ENCODE measurements at places on chromosomes 1 and 21.

DNA sequence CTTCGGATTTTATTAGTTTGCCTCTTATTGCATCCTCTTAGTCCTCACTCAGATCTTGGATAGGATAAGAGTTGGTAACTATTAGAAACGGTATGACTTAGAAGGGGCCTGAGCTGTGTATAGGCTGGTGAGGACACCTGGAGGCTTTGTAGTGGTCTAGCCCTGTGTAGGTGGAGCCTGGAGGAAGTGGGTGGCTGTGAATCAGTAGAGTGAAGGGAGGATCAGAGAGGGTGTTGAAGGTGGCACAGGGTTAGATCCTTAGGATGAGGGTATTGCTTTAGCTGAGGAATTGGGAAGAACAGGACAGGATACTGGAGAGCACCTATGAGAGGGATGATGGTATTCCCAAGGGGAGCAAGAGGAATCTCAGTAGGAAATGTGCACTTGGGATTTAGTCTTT is 5.7 kb downstream of the VANGL1 start:
- no peak for DNase-seq

DNA sequence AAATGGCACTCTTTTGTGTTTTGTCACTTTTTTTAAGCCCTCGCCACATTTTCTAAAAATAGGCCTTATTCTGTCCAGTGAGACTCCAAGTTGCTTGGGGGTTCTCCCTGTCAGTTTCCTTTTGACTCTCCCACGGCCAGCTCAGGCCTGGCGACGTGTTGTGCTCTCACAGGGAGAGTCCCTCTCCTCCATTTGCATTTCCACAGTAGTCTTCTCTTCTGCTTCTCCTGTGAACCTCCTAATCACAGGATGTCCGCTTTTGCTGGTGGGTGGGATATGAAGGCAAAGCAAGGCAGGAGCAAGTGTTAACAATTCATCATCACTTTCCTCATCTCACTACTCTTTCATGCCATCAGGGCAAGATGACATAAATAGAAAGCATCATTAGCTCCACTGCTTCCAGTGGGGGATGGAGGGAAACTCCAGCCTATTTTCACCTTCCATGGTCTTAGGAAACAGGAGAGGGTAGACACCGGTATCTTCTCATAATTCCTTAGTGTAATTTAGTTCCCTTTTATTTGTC is 99.8 kb downstream of the INTS7 start:
- DNase-seq, result no peak

- DNase-seq, result no peak
These were observed 1.7 kb upstream of the MYOM3 start for GRCh38 chr1:24113641-24114033.

DNA sequence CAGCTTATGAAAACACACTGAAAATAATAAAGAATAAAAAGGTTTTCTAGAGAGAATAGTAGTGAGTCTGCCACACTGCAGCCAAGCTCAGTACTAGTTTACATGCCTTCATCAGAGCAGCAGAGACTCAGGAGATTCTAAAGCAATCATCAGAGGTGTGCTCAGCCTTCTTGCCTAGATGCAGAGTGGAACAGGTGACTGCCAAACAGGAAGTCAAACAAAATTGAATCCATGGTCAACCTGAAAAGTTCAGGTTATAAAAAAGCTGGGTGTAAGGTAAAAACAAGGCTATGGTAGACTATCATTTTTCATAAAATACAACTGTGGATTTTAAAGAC is 165.3 kb upstream of the C1orf105 start:
- no peak for DNase-seq

DNA sequence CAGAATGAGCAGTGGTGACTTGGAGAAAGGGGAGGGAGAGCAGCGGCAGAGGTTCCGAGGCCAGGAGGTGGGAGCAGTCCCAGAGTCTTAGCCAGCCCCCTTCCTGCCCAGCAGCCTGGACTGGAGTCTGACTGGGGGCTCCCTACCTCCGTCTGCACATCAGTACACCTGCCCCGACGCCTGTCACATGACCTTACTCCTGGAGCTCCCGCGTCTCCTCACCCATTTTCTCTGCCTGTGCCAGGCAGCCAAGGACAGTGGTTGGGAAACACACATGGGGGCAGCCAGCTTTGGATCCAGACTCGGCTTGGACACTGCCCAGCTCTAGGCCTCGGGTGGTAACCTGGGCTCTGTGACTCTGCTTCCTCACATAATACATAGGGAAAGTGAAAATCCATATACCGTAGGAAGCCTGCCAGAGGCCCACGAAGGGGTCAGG is 16.9 kb downstream of the ACTRT2 start:
- DNase-seq, result no peak

GRCh38 chr1:67213164-67213563 is 46.9 kb downstream of the IL23R start:
- no peak for DNase-seq

GRCh38 chr1:161330346-161330745 is 16.2 kb downstream of the SDHC start:
- no peak for DNase-seq

DNA sequence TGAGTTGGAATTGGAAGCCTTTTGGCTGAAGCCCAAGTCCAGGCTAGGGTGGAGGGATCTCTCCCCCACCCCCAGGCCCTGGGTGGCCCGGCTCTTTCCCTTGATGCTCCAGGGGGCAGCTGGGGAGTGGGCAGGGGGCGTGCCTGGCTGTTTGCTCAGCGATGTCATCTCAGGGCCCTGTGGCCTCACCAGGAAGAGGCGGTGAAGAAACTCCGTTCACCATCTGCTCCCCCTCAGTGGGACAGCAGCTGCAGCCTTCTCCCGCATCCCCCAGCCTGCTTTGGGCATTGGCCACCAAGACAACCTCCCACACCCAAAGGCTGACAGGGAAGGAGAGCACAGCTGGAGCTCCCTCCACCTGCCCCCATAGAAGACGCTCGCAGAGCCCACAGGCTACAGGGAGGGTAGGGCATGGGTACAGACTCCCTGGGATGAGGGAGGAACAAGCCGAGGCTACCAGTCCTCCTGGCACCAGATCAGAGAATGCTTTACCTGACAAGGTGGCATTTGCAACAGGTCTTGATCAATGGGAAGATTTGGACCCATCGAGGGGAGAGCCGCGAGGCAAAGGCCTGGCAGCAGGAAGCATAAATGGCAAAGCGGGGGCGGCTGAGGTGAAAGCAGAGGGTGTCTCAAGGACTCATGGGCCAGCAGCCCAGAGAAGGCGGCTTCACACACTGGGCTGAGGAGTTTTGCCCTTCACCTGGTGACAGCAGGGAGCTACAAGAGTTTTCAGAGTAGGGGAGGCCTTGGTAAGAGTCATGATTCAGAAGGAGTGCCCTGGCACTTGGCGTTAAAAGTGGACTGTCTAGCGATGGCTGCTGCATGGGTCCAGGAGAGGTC is 6.5 kb upstream of the GUCA2A start:
- no peak for DNase-seq

- no peak for DNase-seq
These were observed 4.3 kb downstream of the RNF2 start for GRCh38 chr1:185049670-185050069.

DNA sequence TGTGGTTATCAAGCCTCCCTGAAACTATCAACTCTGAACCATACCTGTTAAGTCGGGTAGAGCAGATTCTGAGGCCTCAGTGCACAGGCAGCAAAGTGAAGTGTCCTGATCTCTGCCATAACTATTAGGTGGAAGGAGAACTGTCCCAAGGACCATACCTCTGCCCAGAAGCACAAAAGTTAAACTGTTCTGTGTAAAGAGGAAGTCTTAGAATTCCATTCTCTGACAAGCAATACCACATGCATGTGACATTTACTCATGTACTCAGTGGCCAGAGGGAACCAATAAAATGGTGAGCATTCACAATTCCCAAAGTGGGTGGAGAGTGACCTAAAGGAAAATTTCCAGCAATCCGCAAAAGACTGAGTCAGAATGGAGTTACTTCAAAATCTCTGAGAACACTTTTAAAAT is 61.0 kb downstream of the TOR3A start:
- DNase-seq, result no peak

DNA sequence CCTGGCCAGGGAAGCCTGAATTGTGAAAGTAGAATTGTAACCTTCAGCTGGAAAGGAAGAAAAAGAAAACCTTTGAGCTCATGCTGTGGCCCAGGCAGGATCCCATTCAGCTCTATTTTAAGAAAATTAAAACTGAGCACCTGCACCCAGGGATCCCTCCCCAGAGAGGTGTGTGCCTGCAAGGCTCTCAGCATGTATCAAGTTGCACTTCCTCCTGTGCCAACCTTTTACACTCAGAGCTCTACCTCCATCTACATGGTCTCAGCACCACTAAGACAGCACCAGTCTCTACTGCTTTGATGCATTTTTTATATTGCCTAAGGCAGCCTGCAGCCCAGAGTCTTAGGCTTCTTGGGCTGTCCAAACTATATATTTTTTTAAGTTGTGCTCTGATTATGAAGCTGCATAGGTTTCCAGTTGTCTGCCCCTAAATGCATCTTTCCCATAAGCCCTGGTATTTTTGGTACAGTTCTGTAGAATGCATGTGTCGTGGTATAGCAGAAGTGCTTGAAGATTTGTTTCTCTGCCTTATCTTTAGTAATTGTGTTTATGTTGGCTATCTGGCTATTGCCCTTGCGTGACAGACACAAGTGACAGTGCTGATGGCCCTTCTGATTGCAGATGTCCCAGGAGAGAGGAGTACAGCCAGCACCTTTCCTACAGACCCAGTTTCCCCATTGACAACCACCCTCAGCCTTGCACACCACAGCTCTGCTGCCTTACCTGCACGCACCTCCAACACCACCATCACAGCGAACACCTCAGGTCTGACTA is 63.1 kb downstream of the PTPRC start:
- no peak for DNase-seq

GRCh38 chr21:22609802-22610201 is 1611.6 kb downstream of the NCAM2 start:
- DNase-seq, result no peak

- DNase-seq, result no peak
These were observed 113.5 kb upstream of the COL6A1 start for GRCh38 chr21:45868086-45868485.

GRCh38 chr1:10909697-10910680 is 102.5 kb upstream of the TARDBP start:
- DNase-seq, result no peak

- no peak for DNase-seq
These were observed 185.0 kb downstream of the HIVEP3 start for GRCh38 chr1:41733725-41734124.

- no peak for DNase-seq
These were observed 4.0 kb downstream of the LIX1L start for GRCh38 chr1:145953861-145954260.

DNA sequence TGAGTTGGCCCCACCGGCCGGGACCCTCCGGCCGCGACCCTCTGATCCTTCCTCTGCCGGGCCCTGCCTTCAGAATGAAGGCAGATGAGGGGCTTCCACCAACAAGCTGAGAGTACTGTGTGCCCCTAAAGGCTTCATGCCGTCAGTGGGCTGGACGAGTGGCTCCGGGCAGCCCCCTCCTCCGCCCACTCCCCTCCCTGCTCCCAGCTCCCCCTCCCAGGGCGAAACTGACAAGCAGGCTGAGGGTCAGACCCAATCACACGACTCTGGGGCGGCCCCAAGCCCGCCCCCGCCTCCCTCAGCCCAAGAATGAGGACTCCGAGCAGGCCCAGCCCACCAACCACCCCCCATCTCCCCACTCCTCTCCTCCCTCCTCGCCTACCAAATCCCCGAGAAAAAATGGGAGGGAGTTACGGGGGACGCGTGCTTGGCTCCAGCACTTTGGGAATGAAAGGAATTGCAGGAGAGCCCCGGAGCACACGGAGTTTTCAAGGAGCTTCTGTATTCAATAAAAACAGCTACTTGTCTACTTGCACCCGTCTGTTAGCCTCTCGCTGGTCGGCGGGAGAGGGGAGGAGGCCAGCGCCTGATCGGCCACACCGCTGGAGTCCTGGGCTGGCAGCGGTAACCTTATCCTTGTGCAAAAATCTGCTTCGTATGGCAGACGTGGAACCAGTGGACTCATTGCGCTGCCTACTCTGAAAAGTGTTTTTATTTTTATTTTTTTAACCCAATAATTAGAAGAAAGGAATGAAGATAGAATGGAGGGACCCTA is at the start of gene COL11A1:
TSS of gene COL11A1 (minus strand) at position 147 of the 775 bp plus-strand sequence. CDS start 344 bp downstream, outside the sequence.
- no peak for DNase-seq

GRCh38 chr1:241592273-241592958 is 47.8 kb downstream of the CHML start:
- DNase-seq, result no peak

DNA sequence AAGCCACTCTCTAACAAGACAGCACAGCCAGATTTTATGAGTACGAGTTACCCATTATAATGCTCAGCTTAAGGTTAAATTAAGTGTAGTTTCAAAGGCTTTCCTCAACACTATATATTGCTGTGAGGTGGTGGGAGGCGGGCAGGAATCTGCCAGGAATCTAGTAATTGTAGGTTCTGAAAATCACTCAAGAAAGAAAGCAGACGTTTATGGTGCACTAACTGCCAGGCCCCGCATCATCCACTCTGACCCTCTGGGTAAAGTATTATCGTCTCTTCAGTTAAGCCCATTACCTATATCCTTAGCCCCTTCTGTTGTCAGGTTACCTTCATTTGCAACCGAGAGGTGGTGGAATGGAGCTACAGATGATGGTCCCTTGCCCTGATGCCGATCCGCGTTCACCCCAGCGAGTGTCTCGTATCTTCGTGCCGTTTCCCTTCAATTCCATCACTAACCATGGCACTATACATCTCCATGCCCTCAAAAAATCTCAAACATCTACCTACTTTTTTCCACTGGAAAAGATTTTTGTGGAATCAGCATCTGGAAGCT is 12.4 kb downstream of the HMGN1 start:
- no peak for DNase-seq

GRCh38 chr1:160726498-160727315 is 12.3 kb upstream of the SLAMF7 start:
- no peak for DNase-seq

DNA sequence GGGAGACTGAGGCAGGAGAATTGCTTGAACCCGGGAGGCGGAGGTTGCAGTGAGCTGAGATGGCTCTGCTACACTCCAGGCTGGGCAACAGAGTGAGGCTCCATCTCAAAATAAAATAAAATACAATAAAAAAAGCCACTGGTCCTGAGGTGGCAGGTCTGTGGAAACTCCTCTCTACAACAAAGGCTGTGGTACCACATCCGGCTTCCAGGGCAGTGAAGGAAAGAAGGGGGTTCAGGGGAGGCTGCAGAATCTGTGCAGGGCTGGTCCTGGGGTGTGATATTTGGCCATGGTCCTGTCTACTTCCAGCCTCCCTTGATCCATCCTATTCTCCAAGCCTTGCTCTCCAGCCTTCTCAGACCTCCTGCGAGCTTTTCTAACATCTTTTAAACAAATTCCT is 731 bp upstream of the ZNF683 start:
- DNase-seq, result no peak

DNA sequence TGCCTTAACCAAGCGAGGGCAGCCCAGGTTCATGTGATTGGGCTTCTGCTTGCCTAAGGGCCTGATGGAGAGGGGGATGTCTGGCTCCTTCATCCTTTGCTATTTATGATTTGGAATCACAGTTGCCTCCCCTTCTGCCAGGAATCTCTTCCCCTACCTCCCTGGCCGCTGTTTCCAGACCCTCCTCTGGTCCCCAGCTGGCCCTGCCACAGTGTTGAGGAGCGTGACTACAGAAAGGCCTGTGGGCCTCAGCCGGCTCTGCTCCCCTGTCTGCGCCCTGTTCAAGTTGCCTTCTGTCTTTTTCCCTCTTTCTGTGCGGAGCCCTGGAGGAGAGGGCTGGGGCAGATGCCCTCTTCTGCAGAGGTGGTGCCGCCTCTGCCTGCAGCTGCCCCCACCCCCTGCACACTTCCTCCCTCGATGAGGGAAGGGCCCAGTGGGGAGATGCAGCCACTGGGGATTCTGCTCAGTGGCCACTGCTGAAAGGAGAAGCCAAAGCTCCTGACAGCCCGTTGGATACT is 6.5 kb downstream of the KIAA1614 start:
- DNase-seq, result no peak

GRCh38 chr1:166184012-166184411 is 17.2 kb upstream of the FAM78B start:
- no peak for DNase-seq

- DNase-seq, result no peak
These were observed 16.2 kb downstream of the PTGER3 start for GRCh38 chr1:71031426-71031825.
